Osteocyte (in vitro differentiated cells): ENCODE measurements at places on chromosomes 12 and 14.

- peaks cover 17% of the 10 kb centered on the region for H3K4me1 ChIP-seq
- H3K27me3 ChIP-seq, result no peaks in the 10 kb centered on the region
- no peak overlapping the region for H3K27ac ChIP-seq
- peaks cover 3% of the 10 kb centered on the region for H3K36me3 ChIP-seq
- H3K4me3 ChIP-seq, result peak overlapping the region; percentile 26
Observed at GRCh38 chr14:49686425-49686824, 1.6 kb downstream of the POLE2 start.

GRCh38 chr12:18882690-18883089 lies 144.8 kb downstream of the CAPZA3 start:
- no peaks in the 10 kb centered on the region for H3K36me3 ChIP-seq
- no peak overlapping the region for H3K4me3 ChIP-seq
- H3K27ac ChIP-seq, result no peak overlapping the region
- H3K4me1 ChIP-seq, result peaks cover under 1% of the 10 kb centered on the region
- no peak for DNase-seq
- peaks cover 4% of the 10 kb centered on the region for H3K27me3 ChIP-seq

- no peak overlapping the region for H3K4me3 ChIP-seq
- no peak overlapping the region for H3K27ac ChIP-seq
- H3K4me1 ChIP-seq, result no peaks in the 10 kb centered on the region
- H3K27me3 ChIP-seq, result peaks cover 55% of the 10 kb centered on the region
- no peaks in the 10 kb centered on the region for H3K36me3 ChIP-seq
- no peak for DNase-seq
Observed at GRCh38 chr12:48021485-48022179, 17.4 kb upstream of the COL2A1 start.

DNA sequence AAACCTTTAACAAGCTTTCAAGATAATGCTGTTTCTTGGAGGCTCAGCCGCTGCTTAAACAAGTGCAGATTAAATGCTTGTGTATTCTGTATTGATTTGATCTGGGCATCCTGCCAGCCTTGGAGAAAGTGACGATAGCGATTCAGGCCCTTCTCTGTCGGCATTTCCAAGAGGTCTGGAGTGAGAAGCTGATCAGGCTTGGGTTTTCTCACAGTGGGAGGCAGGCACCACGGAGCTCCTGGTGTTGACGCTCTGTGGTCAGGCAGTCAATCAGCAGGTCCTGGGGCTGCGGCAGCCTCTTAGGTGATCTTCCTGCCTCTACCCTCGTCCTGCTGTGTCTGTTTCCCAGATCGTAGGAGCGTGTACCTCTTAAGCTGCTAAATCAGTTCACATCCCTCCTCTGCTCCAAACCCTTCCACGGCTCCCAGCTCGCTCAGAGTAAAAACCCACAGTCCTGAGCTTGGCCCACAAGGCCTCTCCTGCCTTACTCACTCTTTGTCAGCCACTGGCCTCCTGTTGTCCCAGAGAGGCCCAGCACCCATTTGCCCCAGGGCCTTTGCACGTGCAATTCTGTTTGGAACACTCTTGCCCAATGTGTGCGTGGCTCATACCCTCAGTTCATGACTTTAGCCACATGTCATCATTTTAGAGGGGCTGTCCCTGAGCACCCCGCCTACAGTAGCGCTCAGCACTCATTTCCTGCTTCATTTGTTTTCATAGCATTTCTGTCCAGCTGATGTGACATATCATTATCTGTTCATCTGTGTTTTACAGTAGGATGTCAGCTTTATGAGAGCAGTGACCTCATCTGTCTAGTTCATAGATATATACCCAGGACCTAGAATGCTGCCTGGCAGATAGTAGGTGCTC lies 155.4 kb downstream of the AACS start:
- H3K27me3 ChIP-seq, result no peaks in the 10 kb centered on the region
- no peak overlapping the region for H3K27ac ChIP-seq
- no peaks in the 10 kb centered on the region for H3K4me1 ChIP-seq
- H3K36me3 ChIP-seq, result no peaks in the 10 kb centered on the region
- DNase-seq, result no peak

DNA sequence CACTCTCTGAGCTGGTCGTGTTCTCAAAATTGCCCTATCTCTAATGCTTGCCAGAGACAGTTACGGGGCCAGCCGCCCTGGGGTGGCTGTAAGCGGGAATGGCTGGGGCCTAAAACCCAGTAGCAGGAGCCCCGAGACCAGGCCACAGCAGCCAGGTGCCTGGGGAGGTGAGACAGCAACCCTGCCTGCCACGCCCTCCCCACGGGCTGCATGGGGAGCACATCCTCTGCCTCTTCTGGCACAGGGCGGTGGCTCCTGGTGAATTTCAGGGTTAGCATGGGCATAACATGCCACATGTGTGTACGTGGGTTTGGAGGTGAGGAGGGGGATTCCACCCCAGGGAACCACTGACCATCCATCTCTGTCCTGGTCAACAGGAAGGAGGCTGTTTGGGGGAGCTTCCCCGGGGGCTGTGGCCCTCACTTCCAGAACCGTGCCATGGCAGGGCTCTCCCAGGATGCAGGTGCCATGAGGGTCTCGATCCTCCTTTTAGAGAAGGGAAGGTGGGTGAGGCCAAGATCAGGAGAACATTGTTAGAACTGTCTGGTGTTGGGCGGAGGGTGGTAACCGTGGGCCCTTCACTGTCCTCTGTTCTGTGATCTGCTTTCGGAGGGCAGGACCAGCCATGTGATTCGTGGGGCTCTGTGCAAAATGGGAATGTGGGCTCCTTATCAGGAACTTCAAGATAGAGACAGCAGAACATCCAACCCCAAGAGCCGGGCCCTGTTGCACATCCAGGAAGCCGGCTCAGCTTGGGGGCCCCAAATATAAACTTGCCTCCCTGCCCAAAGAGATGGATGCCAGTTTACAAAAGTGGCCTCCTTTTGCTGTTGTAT lies 312.2 kb upstream of the DIO3 start:
- H3K27ac ChIP-seq, result no peak overlapping the region
- H3K27me3 ChIP-seq, result no peaks in the 10 kb centered on the region
- no peaks in the 10 kb centered on the region for H3K36me3 ChIP-seq
- no peak overlapping the region for H3K4me3 ChIP-seq

GRCh38 chr12:106790020-106790419 lies 15.5 kb downstream of the RIC8B start:
- H3K4me1 ChIP-seq, result no peaks in the 10 kb centered on the region
- H3K27me3 ChIP-seq, result no peaks in the 10 kb centered on the region
- no peak overlapping the region for H3K27ac ChIP-seq
- no peak overlapping the region for H3K4me3 ChIP-seq
- H3K36me3 ChIP-seq, result peaks cover 51% of the 10 kb centered on the region

DNA sequence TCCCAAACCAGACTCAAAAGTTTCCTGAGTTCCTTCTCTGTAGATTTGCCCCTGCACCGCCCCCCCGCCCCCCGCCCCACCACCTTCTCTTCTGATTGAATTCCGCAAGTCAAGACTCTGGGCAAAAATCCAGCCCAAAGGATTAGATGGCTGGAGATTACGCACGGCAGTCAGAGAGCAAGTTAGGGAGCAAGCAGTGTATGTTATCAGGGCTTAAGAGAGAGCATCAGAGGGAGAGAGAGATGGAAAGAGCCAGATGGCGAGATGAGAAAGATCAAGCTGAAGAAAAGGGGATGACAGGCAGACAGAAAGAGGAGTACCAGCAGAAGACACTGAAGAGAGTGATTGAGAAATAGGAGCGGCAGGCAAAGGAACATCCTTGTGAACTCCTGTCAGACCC lies 13.9 kb upstream of the ANKRD33 start:
- no peak for DNase-seq
- H3K4me3 ChIP-seq, result no peak overlapping the region
- no peak overlapping the region for H3K27ac ChIP-seq
- no peaks in the 10 kb centered on the region for H3K36me3 ChIP-seq

GRCh38 chr14:103684471-103684870 lies 30.8 kb downstream of the XRCC3 start:
- H3K4me3 ChIP-seq, result no peak overlapping the region
- H3K36me3 ChIP-seq, result peaks cover 61% of the 10 kb centered on the region
- H3K27ac ChIP-seq, result no peak overlapping the region
- DNase-seq, result no peak
- H3K4me1 ChIP-seq, result peaks cover 24% of the 10 kb centered on the region

DNA sequence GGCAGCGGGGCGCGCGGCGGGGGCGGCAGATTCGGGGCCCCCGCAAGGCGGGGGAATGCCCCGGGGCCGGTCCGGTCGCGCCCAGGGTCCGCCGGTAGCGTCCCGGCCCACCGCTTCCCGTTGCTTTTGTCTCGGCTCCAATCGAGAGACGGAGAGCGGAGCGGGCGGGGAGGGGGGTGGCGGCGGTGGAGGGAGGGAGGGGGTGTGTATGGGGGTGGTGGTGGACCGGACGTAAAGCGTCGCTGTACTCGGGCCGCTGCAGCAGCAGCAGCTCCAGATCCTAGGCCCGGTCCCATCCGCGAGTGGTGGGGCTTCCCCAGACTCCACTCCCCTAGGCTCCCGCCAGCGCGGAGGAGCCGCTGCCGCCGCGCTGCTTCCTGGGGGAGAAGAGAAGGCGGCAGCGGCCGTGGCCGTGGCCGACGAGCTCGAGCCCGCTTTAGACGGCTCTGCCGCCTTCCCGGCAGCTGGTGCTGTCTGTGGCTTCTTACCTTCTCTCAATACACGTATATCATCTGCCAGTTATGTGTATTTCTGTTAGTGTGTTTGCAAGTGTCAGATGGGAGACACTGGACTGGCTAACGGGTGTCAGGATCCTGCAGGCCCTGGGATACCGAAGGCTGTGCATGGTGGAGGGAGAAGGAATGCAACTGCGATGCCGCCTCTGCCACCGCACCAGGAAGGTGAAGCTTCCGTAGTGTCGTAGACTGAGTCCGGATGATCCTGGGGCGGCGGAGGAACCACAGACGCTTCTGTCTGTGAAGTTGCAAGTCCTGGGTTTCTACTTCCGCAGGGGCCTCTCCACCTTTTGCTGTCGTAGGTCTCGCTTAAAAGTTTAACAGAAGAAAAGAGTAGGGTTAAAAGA lies 508 bp downstream of the CNOT2 start:
- H3K4me3 ChIP-seq, result peak overlapping the region; percentile 96
- H3K27me3 ChIP-seq, result no peaks in the 10 kb centered on the region
- peak; percentile 85 for DNase-seq
- peaks cover 55% of the 10 kb centered on the region for H3K4me1 ChIP-seq
- H3K36me3 ChIP-seq, result peaks cover 21% of the 10 kb centered on the region

- H3K27ac ChIP-seq, result no peak overlapping the region
- H3K27me3 ChIP-seq, result peaks cover 15% of the 10 kb centered on the region
- no peaks in the 10 kb centered on the region for H3K36me3 ChIP-seq
- no peak for DNase-seq
Observed at GRCh38 chr12:3542911-3543310, 51.9 kb downstream of the PRMT8 start.

GRCh38 chr12:28189784-28190320 lies 404 bp upstream of the CCDC91 start:
- H3K27ac ChIP-seq, result peak overlapping the region; percentile 98
- DNase-seq, result no peak
- peak overlapping the region; percentile 92 for H3K4me3 ChIP-seq

- no peaks in the 10 kb centered on the region for H3K27me3 ChIP-seq
- H3K36me3 ChIP-seq, result peaks cover 32% of the 10 kb centered on the region
- H3K4me1 ChIP-seq, result no peaks in the 10 kb centered on the region
- no peak overlapping the region for H3K4me3 ChIP-seq
Observed at GRCh38 chr12:94326727-94327126, 132.9 kb downstream of the CEP83 start.

DNA sequence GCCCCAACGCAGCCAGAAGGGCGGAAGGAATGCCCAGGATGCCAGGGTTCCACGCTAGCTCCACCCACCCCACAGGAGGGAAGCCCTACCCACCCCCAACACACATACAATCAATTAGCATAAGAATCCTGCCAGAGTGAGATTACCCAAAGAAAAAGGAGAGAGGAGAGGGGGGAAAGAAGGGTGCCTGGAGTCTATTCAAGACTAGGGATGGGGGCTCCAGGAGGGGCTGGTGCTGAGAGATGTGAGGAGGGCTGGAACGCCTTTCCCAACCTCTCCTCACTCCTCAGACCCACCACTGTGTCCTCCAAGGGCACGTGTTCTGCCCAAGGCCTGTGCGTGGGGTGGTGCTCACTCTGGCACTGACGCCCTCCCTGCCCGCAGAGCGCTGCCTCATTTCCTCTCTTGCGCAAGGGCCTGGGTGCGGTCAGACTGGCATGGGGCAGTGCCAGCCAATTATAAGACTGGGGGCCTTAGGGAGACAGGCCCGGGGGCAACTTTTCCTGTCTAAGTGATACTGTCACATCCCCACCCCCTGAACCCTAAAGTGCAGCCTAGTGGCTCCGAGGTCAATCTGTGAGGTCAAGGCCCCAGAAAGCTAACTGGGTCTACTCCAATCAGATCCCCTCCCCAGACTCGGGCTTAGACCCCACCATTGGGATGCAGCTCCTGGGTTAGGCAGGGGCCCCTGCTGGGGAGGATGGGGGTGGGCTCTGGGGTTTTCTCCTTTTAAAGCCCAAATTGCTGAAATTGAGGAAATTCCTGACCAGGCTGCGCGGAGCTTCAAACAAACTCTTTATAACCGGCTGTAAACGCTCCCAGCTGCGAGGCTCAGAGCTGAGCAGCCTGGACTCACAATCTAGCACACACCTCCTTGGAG lies 10.2 kb upstream of the ITGB7 start:
- H3K27me3 ChIP-seq, result no peaks in the 10 kb centered on the region
- H3K36me3 ChIP-seq, result peaks cover 12% of the 10 kb centered on the region
- peaks cover 41% of the 10 kb centered on the region for H3K4me1 ChIP-seq
- peak overlapping the region; percentile 6 for H3K4me3 ChIP-seq

- H3K27me3 ChIP-seq, result peaks cover 65% of the 10 kb centered on the region
- H3K4me3 ChIP-seq, result no peak overlapping the region
- no peaks in the 10 kb centered on the region for H3K36me3 ChIP-seq
- H3K27ac ChIP-seq, result no peak overlapping the region
Observed at GRCh38 chr12:27973487-27973890, 956 bp upstream of the PTHLH start.

DNA sequence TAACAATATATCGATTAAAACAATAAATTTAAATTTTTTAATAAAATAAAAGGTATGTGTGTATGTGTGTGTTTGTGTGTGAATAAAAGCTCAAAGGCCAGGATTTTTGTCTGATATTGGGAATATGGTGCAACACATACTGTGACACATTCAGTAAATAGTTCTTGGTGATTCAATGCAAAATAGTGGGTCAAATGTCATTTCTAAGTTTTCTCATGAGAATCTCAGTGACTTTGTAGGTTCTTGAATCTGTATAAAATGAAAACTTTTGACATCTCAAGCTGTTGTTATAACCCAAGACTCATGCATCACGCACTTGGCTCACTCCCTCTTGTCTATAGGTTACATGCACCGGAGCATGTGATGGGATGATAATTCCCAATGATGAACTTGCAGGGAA lies 16.2 kb upstream of the MED6 start:
- H3K27me3 ChIP-seq, result peaks cover 27% of the 10 kb centered on the region
- no peak overlapping the region for H3K4me3 ChIP-seq
- no peaks in the 10 kb centered on the region for H3K36me3 ChIP-seq
- no peak for DNase-seq

DNA sequence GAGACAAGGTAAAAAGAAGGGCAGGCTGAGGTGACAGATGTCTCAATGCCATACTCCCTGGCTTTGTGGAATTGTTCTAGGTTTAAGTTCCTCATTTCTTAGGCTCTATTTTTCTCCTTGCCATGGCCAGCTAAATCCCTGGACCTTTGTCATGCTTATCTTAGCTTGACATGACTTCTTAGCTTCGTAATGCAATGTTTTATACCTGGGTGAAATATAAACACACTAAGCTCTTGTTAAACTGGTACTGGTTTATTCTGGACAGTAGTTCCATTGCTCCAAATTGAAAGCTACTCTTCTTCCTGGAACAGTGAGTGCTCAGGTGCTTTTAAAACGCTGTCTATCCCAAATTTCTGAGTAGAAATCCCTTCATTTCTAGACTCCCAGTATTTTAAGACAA lies 17.4 kb upstream of the ARHGAP5 start:
- peaks cover 3% of the 10 kb centered on the region for H3K4me1 ChIP-seq
- no peak for DNase-seq
